ENCODE measurements at places on chromosomes 11 and 22.

DNA sequence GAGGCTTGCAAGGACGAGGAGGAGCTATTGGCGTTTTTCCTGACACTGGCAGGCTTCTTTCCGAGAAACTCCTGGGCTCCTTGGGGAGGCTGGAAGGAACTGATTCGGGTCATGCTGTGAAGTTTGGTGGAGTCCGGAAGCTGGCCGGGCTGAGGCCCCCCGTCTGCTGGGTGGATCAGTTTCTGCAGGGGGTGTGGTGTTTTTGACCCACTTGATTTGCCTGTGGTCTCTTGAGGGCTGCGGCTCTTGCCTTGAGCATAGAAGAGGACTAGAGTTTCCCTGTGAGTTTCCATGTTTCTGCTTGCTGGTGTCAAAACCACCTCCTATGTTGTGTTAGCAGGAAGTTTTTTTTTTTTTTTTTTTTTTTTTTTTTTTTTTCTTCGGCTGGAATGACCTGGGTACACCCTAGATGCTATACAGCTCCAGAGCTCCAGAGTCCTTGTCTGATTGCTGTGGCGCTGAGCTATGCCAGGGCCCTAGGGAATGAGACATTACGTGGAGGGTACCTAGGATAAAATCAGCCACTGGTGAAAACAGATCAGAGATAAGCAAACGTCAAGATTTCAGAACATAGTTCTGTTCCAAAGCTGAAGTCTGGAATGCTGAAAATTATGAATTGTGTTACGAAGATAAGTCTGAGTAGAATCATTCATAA lies 728 bp downstream of the TBC1D22A start:
- peak; percentile 41 for DNase-seq

DNA sequence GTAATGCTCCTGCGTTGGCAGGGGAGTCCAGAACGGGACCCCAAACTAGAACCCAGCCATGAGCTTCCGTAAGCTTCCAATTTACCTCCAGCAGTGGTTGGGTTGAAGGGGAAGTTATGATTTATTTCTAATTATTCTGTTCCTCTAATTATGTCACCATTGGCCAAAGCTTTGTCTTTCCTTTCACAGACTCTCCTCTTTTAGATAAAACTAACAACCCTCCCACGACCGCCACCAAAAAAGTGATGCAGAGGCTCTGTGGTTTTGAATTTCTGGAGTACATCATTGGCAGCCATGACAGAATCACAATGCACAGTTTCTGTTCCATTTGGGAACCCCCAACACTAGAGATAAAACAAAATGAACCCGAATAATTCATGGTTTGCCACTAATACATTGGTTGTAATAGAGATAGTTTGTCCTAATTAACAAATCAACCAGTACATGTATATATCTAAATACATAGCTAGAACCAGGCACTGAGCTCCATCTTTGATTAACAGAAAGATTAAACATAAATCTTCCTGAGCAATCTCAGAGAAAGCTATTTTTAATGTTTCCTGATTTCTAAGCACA lies 64.3 kb downstream of the ETS1 start:
- DNase-seq, result peak; percentile 73

DNA sequence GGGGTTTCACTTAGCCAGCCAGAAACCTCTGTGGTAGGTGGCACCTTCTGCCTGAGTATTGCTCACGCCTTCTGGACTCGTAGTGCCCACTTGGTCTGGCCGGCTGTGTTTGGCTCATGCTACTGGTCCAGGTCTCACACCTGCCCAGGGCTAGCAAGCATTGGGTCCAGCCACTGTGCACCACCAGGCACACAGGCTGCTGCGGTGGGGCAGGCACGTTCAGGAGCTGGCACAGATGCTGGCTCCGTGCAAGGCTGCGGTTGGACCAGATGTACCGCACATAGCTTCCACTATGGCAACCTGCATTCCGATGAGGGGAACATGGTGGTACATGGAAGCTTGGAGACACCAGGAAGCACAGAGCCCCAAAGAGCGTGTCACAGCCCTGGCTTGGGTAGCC lies 34.8 kb upstream of the EXPH5 start:
- no peak for DNase-seq

DNA sequence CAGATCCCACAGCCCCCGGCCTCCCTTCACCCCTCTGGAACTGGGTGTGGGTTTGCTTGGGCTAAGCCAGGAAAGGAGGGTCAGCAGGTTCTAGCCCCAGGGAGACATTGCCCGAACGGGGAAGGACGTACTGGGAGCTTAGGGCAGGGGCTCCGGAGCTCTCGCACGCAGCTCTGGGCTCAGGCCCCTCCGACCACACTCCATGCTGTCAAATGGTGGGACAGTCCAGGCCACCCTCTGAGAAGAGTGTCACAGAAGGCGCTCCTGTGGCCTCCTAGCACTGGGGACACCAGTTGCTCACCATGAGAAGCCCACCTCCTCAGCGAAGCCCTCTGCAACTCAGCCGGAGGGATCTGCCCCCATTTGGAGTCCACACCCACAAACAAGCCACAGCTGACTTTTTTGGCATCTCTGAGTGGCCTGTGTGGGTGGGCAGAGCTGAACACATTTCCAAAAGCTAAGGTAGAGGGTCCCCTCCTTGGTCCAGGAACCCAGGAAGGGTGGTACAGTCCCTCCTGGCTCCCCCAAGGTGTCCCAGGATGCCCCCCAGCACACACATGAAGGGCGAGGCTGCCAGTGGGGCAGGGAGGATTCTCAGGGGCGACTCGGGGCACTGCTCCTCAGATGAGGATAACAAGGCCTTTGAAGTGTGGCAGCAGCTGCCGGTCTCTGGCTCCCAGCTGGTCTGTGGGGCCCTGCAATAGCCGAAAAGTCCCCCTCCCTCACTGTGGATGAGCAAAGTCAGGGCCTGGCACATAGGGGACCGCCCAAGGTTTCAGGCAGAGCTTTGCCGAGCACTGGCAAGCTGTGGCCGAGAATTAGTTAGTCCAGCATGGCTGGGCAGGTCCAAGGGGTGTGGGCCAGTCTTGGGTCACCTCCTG lies 13.0 kb upstream of the TEF start:
- no peak for DNase-seq

GRCh38 chr11:86629045-86629706 lies 43.2 kb downstream of the ME3 start:
- DNase-seq, result no peak

GRCh38 chr11:77472991-77473800 lies 698 bp downstream of the PAK1 start:
- peak; percentile 62 for DNase-seq

DNA sequence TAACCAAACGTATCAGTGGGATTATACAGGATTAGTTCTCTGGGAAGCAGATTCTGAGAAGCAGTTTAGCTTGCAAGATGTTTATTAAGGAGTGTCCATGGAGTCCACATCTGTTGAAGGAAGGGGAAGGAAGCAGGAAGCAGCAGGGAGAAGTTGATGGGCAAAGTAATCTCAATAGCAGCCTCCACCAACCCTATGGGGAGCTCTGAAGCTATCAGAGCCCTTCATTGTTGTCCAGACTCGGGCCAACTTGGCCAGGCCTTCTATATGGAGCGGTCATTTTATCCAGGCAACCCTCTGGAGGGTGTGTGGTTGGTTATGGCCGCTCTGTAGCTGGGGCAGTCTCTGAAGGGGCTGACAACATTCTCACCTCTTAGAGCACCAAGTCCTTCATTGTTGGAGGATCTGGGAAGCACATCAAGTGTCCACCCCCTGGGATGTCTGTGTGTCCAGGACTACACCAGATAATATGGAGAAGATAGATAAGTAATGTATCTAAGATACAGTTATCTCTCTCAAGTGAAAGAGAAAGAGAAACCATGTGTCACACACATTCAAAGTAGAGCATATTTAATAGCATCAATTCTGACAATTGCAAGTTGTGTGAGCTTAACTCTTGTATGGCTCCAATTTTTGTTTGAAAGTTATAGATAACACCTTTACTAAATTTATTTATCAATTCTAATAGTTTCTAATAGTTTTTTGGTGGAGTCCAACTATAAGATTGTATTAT lies 101.7 kb upstream of the TRIM77 start:
- DNase-seq, result no peak

- DNase-seq, result no peak
Observed at GRCh38 chr22:25390297-25391240, 171.1 kb downstream of the CRYBB2 start.

DNA sequence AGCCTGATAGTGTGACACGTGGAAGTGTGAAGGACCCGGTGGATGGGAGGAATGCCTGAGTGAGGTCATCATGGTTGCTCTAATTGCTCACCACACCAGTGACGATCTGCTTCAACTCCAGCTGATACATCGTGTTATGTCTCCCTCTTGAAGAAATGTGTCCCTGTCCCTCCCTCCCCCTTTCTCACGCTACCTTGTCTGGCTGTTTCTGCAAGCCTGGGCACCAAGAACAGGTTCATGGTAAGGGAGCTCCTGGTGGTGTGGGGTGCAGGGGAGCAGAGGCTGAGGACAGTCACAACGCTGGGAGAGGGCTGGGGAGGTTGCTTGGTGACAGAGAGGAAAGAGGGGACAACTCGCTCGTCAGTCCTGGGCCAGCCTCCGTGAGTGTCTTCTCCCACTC lies 413.4 kb downstream of the SOX6 start:
- DNase-seq, result no peak

DNA sequence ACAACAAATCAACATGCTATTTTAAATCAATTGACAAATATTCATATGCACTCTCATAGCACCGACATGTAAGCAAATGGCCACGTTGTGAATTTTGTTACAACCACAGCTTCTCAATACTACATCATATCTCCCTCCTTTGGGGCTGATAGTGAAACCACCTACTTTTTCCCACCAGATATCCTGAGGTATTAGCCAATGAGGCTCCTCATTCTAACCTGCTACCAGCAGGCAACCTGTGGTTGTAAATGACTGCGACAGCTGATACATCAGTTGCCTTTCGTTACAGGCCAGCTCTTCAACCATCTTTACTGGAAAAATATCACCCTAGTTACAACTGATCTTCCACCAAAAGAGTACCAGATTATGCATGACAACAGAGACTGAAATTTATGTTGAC lies 3.7 kb upstream of the XKR3 start:
- DNase-seq, result no peak

DNA sequence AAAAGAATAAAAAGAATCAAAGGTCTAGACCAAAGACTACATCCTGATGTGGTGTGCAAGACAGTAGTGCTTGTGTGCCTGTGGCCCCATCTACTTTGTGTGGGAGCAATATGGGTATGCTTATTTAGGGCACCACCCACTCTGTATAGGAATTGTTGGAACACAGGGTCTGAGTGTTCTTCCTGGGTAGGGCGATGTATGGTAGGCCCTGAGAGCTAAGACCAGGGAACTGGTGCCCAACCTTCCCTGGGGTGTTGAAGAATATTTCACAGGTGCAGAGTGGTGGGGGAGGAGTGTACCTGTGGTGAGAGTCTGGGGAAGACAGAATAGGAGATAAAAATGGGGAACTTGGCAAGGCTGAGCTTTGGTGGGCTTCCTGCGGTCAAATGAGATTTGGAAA lies 41.9 kb downstream of the MICAL2 start:
- no peak for DNase-seq

DNA sequence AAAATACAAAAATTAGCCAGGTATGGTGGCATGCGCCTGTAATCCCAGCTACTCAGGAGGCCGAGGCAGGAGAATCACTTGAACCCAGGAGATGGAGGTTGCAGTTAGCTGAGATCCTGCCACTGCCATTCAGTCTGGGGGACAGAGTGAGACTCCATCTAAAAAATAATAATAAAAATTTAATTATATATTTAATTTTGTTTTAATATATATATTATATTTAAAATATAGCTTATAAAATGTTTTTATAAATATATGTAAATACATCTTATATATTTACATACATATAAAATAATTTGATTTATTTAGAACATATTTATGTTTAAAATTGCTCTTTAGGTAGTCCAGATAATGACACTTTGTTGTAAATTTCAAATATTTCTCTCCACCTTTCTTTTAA lies 82.9 kb downstream of the SPON1 start:
- DNase-seq, result no peak

DNA sequence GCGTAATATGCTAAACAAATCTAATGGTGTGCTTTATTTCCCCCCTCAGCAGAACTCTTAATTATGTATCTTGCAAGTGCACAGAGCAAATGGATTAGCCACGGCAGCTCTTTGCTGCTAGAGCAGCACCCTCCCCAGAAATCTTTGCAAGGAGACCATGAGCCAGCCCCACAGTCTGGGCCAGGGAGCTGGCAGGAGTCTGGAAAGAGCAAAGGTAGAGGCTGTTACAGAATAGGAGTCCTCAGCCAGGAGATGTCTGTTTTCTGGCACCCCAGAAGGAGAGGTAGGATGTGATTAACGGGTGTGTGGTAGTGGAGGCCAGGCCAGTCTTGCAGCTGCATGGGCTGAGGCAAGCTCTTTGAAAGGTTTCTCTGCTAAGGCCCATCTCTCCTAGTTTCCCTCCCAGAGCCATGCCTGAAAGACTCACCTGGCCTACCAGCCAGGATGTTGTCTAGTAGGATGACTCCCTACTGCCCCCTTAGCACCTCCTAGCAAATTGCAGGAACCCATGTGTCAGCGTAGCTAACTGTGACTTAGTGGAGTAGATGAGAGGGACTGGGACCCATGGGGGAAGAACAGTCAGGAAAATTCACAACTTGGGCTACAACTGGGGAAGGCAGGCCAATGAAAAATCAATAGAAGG lies 557.2 kb downstream of the BUD13 start:
- no peak for DNase-seq

- DNase-seq, result no peak
Observed at GRCh38 chr11:100890789-100891188, 203.7 kb downstream of the ARHGAP42 start.

- no peak for DNase-seq
Observed at GRCh38 chr22:35631597-35631996, 14.5 kb upstream of the MB start.

- DNase-seq, result no peak
Observed at GRCh38 chr22:46774253-46774979, 12.0 kb downstream of the TBC1D22A start.

DNA sequence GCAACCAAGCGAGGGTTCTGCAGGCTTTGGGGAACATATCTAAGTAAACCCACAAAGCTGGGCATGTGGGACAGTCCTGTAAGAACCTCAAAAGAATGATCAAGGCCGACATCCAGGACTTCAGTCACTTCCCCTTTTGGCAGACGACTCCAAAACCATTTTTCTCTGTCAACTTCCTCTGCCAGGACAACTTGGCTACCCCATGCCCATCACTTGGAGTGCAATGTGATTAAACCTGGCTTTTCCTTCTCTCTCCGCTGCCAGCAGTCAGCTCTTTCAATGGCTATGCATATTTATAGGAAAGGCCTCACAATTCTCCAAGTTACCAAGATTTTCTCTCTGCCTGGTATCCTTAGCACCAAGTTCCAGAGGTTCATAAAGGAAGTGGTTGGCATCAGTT lies 78.9 kb downstream of the C11orf58 start:
- no peak for DNase-seq

DNA sequence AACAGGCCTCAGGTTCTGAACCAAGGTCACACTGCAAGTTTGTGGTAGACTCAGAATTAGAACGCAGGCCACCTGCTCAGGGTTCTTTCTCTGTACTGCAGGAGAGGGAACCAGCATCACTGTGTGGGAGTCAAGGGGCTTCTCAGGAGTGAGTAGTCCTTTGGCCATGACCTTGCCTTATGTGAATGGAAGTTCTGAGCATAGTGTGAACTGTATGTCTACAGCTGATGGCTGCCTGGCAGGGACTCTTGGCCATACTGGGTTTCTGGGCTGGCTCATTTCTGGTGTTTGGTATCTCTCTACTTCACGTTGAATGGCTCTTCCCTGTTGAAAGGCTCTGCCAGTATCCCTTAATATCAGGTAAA lies 40.1 kb upstream of the TUB start:
- no peak for DNase-seq

GRCh38 chr22:45597460-45598192 lies 74.0 kb upstream of the ATXN10 start:
- DNase-seq, result no peak

Measured in activated CD4-positive, alpha-beta T cell treated with anti-CD3 and anti-CD28 coated beads, Interleukin-2, amount 10 ng/mL, durations not matched to agents 7 days and 5 days (primary cell).